ENCODE measurements at places on chromosomes 2 and 18. TPM values are rescaled to one million over a fixed set of nuclear protein-coding genes. Genes with fewer than 3 reads are reported as not detected.

Gene FSHR
- not detected for total RNA-seq

- DNase-seq = no peak
- no peaks in the 10 kb centered on the region for H3K36me3 ChIP-seq
- no peak overlapping the region for H3K27ac ChIP-seq
- no peak overlapping the region for H3K4me3 ChIP-seq
- no peaks in the 10 kb centered on the region for H3K4me1 ChIP-seq
Observed at GRCh38 chr18:31954349-31954748, 11.4 kb upstream of the TRAPPC8 start.

GRCh38 chr18:39007031-39007902, 1441.7 kb upstream of the CELF4 start:
- H3K4me1 ChIP-seq = no peaks in the 10 kb centered on the region
- no peak for DNase-seq
- no peak overlapping the region for H3K4me3 ChIP-seq
- H3K27ac ChIP-seq = no peak overlapping the region

- no peaks in the 10 kb centered on the region for H3K27me3 ChIP-seq
- no peak overlapping the region for H3K27ac ChIP-seq
- H3K4me1 ChIP-seq = no peaks in the 10 kb centered on the region
- peaks cover 99% of the 10 kb centered on the region for H3K36me3 ChIP-seq
- DNase-seq = no peak
- no peak overlapping the region for H3K4me3 ChIP-seq
Observed at GRCh38 chr2:151422917-151423439, 13.3 kb downstream of the RIF1 start.

Gene SLC9A4
- not detected for total RNA-seq

DNA sequence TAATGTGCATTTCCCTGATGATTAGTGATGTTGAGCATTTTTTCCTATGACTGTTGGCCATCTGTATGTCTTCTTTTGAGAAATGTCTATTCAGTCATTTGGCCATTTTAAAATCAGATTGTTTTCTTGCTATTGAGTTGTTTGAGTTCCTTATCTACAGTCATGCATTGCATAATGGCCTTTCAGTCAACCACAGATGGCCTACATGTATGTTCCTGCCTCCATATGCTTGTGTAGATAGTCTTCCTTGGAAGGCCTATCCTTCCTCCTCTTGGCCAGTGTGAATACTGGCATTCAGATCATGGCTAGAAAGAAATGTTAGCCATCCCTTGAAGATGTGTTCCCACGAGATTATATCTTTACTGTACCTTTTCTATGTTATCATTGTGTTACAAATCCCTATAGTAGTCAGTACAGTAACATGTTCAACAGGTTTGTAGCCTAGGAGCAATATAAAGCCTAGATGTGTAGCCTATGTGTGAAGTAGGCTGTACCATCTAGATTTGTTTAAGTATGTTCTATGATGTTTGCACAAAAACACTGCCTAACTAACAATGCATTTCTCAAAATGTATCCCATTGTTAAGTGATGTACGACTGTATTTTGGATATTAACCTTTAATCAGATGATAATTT, 65.6 kb upstream of the CD302 start:
- H3K4me3 ChIP-seq = no peak overlapping the region
- H3K4me1 ChIP-seq = no peaks in the 10 kb centered on the region
- no peak for DNase-seq
- no peak overlapping the region for H3K27ac ChIP-seq

Gene DES
- total RNA-seq = 12.6 TPM

GRCh38 chr2:3608373-3609278, 13.7 kb downstream of the COLEC11 start:
- H3K4me3 ChIP-seq = no peak overlapping the region
- no peak overlapping the region for H3K27ac ChIP-seq
- no peaks in the 10 kb centered on the region for H3K4me1 ChIP-seq
- DNase-seq = peak; percentile 43

Gene MOCOS
- total RNA-seq = 0.66 TPM

DNA sequence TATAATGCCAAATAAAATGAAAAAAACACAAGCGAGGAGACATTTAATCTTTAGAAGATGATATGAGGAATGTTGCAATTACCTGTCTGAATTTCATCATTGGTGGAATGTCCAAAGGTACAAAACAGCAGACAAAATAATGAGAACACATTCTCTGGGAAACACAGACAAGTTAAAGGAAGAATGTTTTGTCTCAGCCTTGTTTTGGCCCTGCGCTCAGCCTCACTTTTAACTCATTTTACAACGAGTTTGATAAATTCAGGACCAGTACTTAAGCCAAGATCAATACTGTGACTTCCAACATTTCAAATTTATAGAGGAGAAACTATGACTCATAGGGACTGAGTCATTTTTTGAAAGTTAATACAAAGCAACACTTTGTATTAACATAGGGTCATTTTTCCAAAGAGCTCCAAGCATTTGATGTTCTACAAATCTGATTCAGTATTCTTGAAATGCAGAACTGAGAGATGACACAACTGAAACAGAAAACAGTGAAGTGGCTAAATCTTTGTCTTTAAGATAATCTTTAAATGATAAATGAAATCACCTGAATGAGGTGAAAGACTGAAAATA, 833.2 kb upstream of the CHAC2 start:
- DNase-seq = no peak
- no peaks in the 10 kb centered on the region for H3K27me3 ChIP-seq
- no peaks in the 10 kb centered on the region for H3K36me3 ChIP-seq
- H3K27ac ChIP-seq = no peak overlapping the region
- H3K4me3 ChIP-seq = no peak overlapping the region

Gene NBAS
- 43.8 TPM for total RNA-seq

- DNase-seq = no peak
- H3K4me1 ChIP-seq = no peaks in the 10 kb centered on the region
- no peak overlapping the region for H3K27ac ChIP-seq
- H3K36me3 ChIP-seq = no peaks in the 10 kb centered on the region
- H3K4me3 ChIP-seq = no peak overlapping the region
- no peaks in the 10 kb centered on the region for H3K27me3 ChIP-seq
Observed at GRCh38 chr18:31773774-31774476, 13.2 kb upstream of the SLC25A52 start.

Gene MFSD2B
- total RNA-seq = 0.44 TPM

Gene EVX2
- not detected for total RNA-seq

Gene EPB41L3
- 121 TPM for total RNA-seq

Gene TUBB8B
- total RNA-seq = not detected

GRCh38 chr2:161576421-161576820, 47.8 kb upstream of the SLC4A10 start:
- no peak overlapping the region for H3K4me3 ChIP-seq
- no peaks in the 10 kb centered on the region for H3K4me1 ChIP-seq
- H3K27ac ChIP-seq = no peak overlapping the region
- H3K36me3 ChIP-seq = no peaks in the 10 kb centered on the region
- H3K27me3 ChIP-seq = no peaks in the 10 kb centered on the region

Gene SERPINB5
- total RNA-seq = not detected

Gene HOXD12
- total RNA-seq = not detected

- H3K4me3 ChIP-seq = no peak overlapping the region
- H3K27me3 ChIP-seq = no peaks in the 10 kb centered on the region
- DNase-seq = no peak
- H3K36me3 ChIP-seq = no peaks in the 10 kb centered on the region
- H3K27ac ChIP-seq = no peak overlapping the region
Observed at GRCh38 chr2:47227532-47228279, 72.6 kb upstream of the STPG4 start.

Gene MGAT5
- total RNA-seq = 93.2 TPM

- no peaks in the 10 kb centered on the region for H3K27me3 ChIP-seq
- no peaks in the 10 kb centered on the region for H3K4me1 ChIP-seq
- H3K4me3 ChIP-seq = no peak overlapping the region
Observed at GRCh38 chr18:10895976-10896375, 253.4 kb downstream of the PIEZO2 start.

GRCh38 chr2:201696151-201696659, 2.2 kb downstream of the MPP4 start:
- H3K27me3 ChIP-seq = no peaks in the 10 kb centered on the region
- no peaks in the 10 kb centered on the region for H3K4me1 ChIP-seq
- no peaks in the 10 kb centered on the region for H3K36me3 ChIP-seq
- no peak for DNase-seq

GRCh38 chr18:76824145-76824676, 1.9 kb downstream of the ZNF236 start:
- no peaks in the 10 kb centered on the region for H3K36me3 ChIP-seq
- no peaks in the 10 kb centered on the region for H3K27me3 ChIP-seq
- H3K4me3 ChIP-seq = peak overlapping the region; percentile 97
- H3K4me1 ChIP-seq = peaks cover 70% of the 10 kb centered on the region
- H3K27ac ChIP-seq = peak overlapping the region; percentile 5

GRCh38 chr2:45242161-45242741, 233.0 kb upstream of the SIX2 start:
- no peak overlapping the region for H3K4me3 ChIP-seq
- no peak for DNase-seq
- H3K36me3 ChIP-seq = no peaks in the 10 kb centered on the region
- H3K4me1 ChIP-seq = no peaks in the 10 kb centered on the region

Gene CPLX4
- not detected for total RNA-seq

Gene PER2
- total RNA-seq = 16.0 TPM

GRCh38 chr18:35491700-35492077, 6.1 kb downstream of the INO80C start:
- peaks cover 27% of the 10 kb centered on the region for H3K4me1 ChIP-seq
- H3K27me3 ChIP-seq = no peaks in the 10 kb centered on the region
- no peak overlapping the region for H3K4me3 ChIP-seq
- no peaks in the 10 kb centered on the region for H3K36me3 ChIP-seq

All from spleen (tissue), 13 donors.